Uterus (tissue), 4 donors: ENCODE measurements at places on chromosomes 13 and 19.

- no peaks in the 10 kb centered on the region for H3K36me3 ChIP-seq
- no peaks in the 10 kb centered on the region for H3K27me3 ChIP-seq
- no peak overlapping the region for H3K4me3 ChIP-seq
- H3K27ac ChIP-seq, result no peak overlapping the region
- no peaks in the 10 kb centered on the region for H3K4me1 ChIP-seq
- no peak for DNase-seq
Observed at GRCh38 chr19:34979819-34980640, 16.0 kb upstream of the ZNF792 start.

DNA sequence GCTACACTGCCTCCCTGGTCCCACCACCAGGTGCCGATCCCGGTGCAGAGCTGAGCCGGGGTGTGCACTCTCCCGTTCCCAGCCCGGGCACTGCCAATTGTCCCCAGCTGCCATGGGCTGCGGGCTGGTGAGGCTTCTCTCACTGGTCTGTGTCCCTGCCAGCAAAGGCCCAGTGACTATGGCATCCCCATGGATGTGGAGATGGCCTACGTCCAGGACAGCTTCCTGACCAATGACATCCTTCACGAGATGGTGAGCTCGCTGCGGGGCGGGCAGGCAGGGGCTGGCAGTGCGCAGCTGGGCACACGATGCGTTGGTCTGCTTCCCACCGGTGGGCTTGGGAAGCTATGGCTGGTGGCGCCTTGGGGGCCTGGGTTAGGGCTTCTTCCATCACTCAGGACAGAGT lies 14.6 kb downstream of the MPND start:
- DNase-seq, result no peak
- H3K27ac ChIP-seq, result no peak overlapping the region
- no peaks in the 10 kb centered on the region for H3K4me1 ChIP-seq

DNA sequence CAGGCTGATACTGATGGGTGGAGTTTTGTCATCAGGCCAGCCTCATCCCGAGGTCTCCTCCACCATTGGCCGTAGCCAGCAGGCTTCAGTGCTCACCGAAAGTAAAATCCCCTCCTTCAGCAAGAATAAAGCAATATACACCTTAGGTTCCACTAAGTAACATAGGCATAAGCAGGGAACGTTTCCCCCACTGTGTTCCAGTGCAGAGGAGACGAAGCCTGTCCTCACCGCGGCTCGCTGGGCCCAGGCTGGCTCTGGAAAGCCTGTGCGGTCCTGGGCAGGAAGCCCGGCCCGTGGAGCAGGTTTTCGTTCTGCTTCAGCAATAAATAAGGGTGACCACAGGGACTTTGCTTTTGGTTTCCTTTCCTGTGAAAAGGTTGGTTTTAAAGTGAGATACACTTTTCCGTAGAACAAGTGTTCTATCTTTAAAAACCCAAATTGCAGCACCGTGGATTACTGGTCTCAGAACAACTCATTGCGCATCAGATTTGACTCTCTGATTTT lies 16.3 kb upstream of the TEX29 start:
- no peak overlapping the region for H3K4me3 ChIP-seq
- H3K27me3 ChIP-seq, result no peaks in the 10 kb centered on the region

GRCh38 chr13:112795277-112795676 lies 105.4 kb downstream of the ATP11A start:
- H3K27me3 ChIP-seq, result no peaks in the 10 kb centered on the region
- H3K4me3 ChIP-seq, result no peak overlapping the region
- no peak for DNase-seq
- no peaks in the 10 kb centered on the region for H3K4me1 ChIP-seq
- H3K36me3 ChIP-seq, result no peaks in the 10 kb centered on the region

- peak overlapping the region; percentile 72 for H3K27ac ChIP-seq
- no peak overlapping the region for H3K4me3 ChIP-seq
- no peaks in the 10 kb centered on the region for H3K27me3 ChIP-seq
- H3K4me1 ChIP-seq, result no peaks in the 10 kb centered on the region
Observed at GRCh38 chr13:97339988-97340749, 93.8 kb upstream of the RAP2A start.

DNA sequence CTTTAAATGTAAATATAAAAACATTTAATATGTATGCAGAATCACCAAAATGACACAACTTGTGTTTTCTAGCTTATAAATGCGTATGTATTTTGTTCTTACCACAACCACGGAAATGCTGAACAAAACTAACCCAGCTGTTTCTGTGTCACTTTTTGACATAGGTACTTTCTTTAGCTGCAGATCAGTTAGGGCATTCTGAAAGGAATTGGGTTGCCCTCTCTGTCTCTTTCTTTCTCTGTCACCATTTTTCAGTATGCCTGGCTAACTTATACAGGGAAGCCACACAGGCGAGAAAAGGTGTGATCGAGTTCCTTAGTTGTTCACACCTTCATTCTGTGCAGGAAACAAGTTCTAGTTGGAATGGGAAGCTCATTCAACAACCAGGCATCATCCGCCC lies 72.6 kb upstream of the ARGLU1 start:
- H3K36me3 ChIP-seq, result no peaks in the 10 kb centered on the region
- no peaks in the 10 kb centered on the region for H3K4me1 ChIP-seq
- no peak overlapping the region for H3K27ac ChIP-seq
- no peak overlapping the region for H3K4me3 ChIP-seq

- H3K4me3 ChIP-seq, result no peak overlapping the region
- H3K36me3 ChIP-seq, result no peaks in the 10 kb centered on the region
- H3K4me1 ChIP-seq, result peaks cover 12% of the 10 kb centered on the region
- peak overlapping the region; percentile 95 for H3K27ac ChIP-seq
- H3K27me3 ChIP-seq, result no peaks in the 10 kb centered on the region
Observed at GRCh38 chr19:11141937-11142527, 13.6 kb downstream of the SPC24 start.

DNA sequence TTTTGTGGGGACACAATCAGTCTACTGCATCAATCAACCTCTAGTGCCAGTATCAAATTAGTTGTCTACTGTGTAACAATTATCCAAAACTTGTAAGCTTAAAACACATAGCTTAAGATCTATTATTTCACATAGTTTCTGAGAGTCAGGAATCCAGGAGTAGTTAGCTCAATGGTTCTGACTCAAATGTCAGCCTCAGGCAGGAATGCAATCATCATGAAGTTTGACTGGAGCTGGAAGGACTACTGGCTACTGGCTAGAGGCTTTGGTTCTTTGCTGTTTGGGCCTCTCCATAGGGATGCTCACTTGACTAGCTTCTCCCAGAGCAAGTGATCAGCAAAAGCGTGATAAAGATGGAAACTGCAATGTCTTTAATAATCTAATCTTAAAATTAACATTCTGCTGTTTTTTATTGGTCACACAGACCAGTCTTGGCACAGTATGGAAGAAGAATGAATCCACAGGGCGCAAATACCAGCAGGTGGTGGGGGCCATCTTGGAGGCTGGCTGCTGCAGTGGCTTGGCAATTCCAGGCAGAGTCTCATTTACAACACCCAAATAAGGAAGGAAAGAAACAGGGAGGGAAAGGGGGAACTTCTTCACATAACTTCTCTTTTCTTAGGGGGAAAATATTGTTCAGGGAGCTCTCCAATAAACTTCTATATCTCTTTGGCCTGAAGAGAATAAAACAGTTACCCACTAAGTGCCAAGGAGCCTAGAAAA lies 15.7 kb downstream of the CAB39L start:
- no peaks in the 10 kb centered on the region for H3K27me3 ChIP-seq
- no peak overlapping the region for H3K27ac ChIP-seq
- H3K4me1 ChIP-seq, result no peaks in the 10 kb centered on the region
- DNase-seq, result no peak
- H3K36me3 ChIP-seq, result no peaks in the 10 kb centered on the region

DNA sequence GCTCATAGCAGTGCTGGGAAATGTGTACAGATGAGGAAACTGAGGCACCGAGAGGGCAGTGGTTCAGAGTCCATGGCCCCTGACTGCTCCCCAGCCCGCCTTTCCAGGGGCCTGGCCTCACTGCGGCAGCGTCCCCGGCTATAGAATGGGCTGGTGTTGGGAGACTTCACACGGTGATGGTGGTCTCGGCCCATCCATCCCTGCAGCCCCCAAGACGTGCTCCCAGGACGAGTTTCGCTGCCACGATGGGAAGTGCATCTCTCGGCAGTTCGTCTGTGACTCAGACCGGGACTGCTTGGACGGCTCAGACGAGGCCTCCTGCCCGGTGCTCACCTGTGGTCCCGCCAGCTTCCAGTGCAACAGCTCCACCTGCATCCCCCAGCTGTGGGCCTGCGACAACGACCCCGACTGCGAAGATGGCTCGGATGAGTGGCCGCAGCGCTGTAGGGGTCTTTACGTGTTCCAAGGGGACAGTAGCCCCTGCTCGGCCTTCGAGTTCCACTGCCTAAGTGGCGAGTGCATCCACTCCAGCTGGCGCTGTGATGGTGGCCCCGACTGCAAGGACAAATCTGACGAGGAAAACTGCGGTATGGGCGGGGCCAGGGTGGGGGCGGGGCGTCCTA lies 15.9 kb downstream of the LDLR start:
- H3K36me3 ChIP-seq, result no peaks in the 10 kb centered on the region
- H3K4me3 ChIP-seq, result no peak overlapping the region
- no peaks in the 10 kb centered on the region for H3K4me1 ChIP-seq
- H3K27ac ChIP-seq, result no peak overlapping the region
- H3K27me3 ChIP-seq, result no peaks in the 10 kb centered on the region

DNA sequence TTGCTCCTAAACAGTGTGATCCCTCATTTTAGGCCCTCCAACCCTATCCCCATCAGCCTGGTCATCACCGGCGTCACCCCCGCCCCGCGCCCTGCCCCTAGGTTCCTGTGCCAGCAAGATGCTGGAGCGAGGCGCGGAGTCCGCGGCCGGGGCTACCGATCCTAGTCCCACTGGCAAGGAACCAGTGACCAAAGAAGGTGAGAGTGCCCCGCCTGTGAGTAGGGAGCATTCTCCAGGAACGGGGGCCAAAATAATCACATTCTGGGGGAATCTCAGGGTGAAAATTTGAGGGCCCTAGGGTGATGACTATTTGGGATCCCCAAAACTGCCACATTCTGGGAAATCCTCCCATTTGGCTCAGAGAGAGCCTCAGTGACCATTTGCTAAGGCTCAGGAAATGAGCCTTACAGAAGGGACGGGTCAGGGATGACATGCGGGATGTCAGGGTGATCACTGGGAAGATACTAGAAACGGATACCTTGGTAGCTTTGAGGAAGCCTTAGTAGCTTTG lies 1.4 kb downstream of the ZNF575 start:
- H3K4me1 ChIP-seq, result peaks cover 4% of the 10 kb centered on the region
- H3K36me3 ChIP-seq, result no peaks in the 10 kb centered on the region
- peak overlapping the region; percentile 52 for H3K4me3 ChIP-seq
- DNase-seq, result no peak
- no peaks in the 10 kb centered on the region for H3K27me3 ChIP-seq

DNA sequence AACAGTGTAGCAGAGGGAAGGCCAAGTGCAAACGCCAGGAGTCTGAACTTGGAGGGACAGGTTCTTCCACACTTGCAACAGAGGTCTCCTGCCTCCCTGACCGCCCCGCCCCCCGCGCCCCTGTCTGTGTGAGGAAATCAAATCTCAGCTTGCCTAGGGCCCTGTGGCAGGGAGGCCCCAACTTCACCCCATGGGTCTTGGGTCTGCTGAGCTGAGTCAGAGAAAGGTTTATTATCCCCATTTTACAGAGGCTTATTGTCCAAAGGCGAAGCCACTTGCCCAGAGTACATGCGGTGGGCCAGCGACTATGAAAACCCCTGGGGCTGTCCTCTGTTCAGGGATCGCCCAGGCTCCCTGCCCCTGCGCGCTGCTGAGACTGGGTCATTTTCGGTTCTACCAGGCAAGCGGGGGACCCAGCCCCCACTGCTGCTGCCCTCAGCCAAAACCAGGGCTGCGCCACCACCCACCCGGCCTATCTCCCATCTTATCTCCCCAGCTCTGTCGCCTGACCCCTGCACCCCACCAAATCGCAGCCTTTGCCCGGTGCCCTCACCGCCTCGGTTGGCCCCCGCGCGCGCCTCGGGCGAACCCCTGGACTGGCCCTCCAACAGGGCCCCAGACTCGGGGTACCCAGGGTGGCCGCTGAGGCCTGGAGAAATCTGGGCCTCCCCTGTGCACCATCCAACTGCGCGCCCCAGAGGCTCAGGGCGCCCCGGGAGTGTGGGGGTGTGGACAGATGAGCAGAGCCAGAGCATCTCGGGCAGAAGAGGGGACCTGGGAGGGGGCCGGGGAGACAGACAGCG lies 850 bp upstream of the CERS4 start:
- DNase-seq, result peak; percentile 30
- no peaks in the 10 kb centered on the region for H3K27me3 ChIP-seq
- H3K27ac ChIP-seq, result peak overlapping the region; percentile 40
- H3K4me3 ChIP-seq, result peak overlapping the region; percentile 75

- DNase-seq, result no peak
- no peak overlapping the region for H3K27ac ChIP-seq
- no peaks in the 10 kb centered on the region for H3K36me3 ChIP-seq
- no peak overlapping the region for H3K4me3 ChIP-seq
- no peaks in the 10 kb centered on the region for H3K4me1 ChIP-seq
Observed at GRCh38 chr19:15120135-15121026, 13.2 kb downstream of the SYDE1 start.

- H3K4me3 ChIP-seq, result no peak overlapping the region
- peak overlapping the region; percentile 98 for H3K27ac ChIP-seq
- H3K4me1 ChIP-seq, result peaks cover 40% of the 10 kb centered on the region
- peak; percentile 67 for DNase-seq
Observed at GRCh38 chr19:38663957-38664502, 16.6 kb downstream of the ACTN4 start.

DNA sequence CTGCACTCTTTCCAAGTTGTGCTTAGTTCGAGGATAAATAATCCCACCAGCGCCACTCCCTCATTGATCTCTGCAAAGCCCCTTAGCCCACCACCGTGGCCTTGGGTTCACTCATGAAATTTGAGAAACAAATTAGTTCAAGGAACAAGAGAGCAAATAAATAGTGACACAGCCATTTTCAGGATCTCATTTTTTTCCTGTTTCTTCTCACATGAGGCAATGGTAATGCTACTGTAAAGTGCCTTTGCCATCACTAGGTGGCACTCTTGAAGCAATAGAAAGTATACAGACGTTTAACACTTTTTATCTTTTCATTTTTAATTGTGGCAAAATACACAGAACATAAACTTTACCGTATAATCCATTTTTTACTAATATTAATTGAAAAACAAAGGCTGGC lies 76.8 kb upstream of the ZNF835 start:
- no peak overlapping the region for H3K27ac ChIP-seq
- no peaks in the 10 kb centered on the region for H3K27me3 ChIP-seq
- no peak overlapping the region for H3K4me3 ChIP-seq
- peak; percentile 34 for DNase-seq
- H3K4me1 ChIP-seq, result no peaks in the 10 kb centered on the region

DNA sequence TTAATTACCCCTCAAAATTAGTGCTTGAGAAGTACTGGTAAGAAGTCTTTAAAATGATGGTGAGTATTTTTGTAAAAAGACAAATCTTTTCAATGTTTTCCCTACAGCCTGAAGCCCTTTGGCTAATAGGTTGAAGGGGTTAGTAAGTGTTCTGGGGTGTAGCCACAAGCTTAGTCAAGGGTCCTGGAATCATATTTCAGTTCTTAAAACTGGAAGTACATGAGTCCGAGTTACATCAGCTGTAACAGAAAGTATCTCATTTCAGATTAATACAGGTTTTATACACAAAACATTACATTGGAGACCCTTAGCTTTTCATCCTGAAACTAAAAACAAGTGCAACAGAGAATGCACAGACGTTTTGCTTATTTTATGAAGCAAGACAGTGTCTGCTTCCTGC lies 52.7 kb upstream of the TEX29 start:
- H3K4me3 ChIP-seq, result no peak overlapping the region
- no peaks in the 10 kb centered on the region for H3K27me3 ChIP-seq
- H3K27ac ChIP-seq, result no peak overlapping the region
- H3K4me1 ChIP-seq, result no peaks in the 10 kb centered on the region
- DNase-seq, result no peak

- H3K27me3 ChIP-seq, result no peaks in the 10 kb centered on the region
- no peak overlapping the region for H3K27ac ChIP-seq
- H3K4me1 ChIP-seq, result no peaks in the 10 kb centered on the region
- DNase-seq, result no peak
- no peak overlapping the region for H3K4me3 ChIP-seq
Observed at GRCh38 chr13:106680796-106681472, 113.0 kb upstream of the ARGLU1 start.
